GM03348 (cell line): ENCODE measurements at places on chromosomes 3 and 15.

DNA sequence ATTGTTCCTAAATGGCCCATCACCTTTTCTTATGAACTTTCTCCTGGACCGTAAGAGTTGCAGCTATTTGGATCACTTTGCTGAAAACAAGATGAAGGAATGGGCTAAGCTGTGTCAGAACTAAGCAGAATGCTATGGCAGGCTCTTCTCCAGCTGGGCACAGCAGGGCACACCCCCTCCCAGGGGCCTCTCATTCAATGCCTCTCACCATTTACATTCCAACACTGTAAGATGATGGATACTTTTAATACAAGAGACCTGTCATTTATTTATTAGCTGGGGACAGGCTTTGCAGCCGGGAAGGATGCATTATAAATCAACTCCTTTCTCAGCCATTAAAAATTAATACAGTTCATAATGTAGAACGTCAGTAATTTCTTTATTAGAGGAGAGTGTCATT is 240.1 kb downstream of the NTRK3 start:
- DNase-seq, result no peak

DNA sequence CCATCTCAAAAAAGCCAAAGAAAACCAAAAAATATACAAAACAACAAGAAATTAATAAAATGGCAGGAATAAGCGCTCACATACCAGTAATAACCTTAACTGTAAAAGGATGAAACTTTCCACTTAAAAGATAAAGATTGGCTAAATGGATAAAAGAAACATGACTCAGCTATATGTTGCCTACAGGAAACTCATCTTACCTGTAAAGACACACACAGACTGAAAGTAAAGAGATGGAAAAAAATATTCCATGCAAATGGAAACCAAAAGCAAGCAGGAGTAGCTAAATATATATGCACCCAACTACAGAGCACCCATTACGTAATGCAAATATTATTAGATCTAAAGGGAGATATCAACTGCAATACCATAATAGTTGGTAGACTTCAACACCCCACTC is 49.7 kb downstream of the ADAM10 start:
- no peak for DNase-seq

DNA sequence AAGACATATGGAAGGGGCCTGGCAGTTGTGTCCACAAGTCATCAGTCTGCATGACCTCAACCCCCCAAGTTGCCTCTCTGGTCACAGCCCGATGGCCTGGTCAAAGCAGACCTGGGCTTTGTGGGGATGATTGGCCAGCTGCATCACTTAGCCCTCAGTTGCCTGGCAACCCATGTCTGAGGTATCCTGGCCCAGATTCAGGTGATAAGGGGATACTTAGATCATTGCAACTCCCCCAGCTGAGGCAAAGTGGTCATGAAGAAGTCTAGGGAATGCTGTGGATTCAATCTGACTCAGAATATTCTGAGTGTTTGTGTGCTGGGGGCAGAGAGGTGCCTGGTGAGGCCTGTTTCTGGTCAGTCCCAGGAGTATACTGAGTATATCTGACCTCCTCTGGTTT is 5.0 kb downstream of the GPR156 start:
- no peak for DNase-seq

GRCh38 chr3:177787279-177788041 is 590.2 kb upstream of the TBL1XR1 start:
- DNase-seq, result no peak

GRCh38 chr3:82891028-82891427 is 1129.6 kb upstream of the GBE1 start:
- no peak for DNase-seq
